ENCODE measurements at places on chromosomes 1 and 21.

- peak; percentile 33 for DNase-seq
Measured at GRCh38 chr1:203320591-203321272, 15.4 kb downstream of the BTG2 start.

DNA sequence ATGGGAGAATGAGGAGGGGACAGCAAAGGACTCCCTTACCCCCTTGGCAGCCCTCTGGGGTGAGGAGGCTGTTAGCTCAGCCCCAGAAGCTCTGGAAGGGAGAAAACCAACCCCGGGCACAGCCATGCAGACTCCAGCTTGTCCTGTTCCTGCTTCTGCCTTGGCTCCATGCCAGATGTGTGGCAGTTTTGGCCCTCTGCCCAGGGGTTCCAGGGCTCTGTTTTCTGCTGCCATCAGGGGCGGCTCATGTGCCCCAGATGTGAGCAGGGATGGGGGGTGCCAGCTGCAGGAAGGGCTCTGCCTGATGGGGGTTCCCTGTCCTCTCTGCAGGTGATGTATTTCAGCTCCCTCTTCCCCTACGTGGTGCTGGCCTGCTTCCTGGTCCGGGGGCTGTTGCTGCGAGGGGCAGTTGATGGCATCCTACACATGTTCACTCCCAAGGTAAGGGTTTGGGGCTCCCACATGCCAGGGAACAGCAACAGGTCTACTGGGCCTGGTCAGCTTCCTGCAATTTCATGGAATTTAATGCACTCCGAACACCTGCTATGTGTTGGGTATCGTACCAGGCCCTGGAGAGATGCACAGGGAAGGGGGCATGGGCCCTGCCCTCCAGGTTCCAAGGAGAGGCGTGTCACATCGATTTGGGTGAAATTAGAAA is 26.1 kb downstream of the SLC6A17 start:
- DNase-seq: no peak

GRCh38 chr1:109617291-109617801 is 2.1 kb downstream of the GNAT2 start:
- DNase-seq: peak; percentile 89

- peak; percentile 58 for DNase-seq
Measured at GRCh38 chr1:31529999-31530684, 46.2 kb upstream of the TINAGL1 start.

GRCh38 chr1:241808265-241808664 is 39.7 kb upstream of the EXO1 start:
- DNase-seq: no peak

DNA sequence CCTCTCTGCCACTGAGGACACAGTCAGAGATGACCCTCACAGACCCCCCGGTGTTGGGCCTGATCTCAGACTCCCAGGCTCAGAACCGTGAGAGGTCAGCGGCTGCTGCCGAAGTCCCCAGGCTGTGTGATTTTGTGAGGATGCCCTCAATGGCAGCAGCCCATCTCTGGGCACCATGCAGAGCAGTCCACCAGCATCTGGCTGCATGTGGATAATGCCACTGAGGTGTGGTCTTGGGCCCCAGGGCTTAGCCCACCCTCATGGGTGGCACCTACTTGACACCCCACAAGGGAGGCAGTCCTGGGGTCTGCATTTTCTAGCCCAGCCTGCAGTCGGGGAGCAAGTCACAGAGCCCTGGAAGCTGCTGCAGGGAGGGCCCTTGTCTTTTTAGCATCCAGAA is 5.5 kb upstream of the ACTRT2 start:
- no peak for DNase-seq

DNA sequence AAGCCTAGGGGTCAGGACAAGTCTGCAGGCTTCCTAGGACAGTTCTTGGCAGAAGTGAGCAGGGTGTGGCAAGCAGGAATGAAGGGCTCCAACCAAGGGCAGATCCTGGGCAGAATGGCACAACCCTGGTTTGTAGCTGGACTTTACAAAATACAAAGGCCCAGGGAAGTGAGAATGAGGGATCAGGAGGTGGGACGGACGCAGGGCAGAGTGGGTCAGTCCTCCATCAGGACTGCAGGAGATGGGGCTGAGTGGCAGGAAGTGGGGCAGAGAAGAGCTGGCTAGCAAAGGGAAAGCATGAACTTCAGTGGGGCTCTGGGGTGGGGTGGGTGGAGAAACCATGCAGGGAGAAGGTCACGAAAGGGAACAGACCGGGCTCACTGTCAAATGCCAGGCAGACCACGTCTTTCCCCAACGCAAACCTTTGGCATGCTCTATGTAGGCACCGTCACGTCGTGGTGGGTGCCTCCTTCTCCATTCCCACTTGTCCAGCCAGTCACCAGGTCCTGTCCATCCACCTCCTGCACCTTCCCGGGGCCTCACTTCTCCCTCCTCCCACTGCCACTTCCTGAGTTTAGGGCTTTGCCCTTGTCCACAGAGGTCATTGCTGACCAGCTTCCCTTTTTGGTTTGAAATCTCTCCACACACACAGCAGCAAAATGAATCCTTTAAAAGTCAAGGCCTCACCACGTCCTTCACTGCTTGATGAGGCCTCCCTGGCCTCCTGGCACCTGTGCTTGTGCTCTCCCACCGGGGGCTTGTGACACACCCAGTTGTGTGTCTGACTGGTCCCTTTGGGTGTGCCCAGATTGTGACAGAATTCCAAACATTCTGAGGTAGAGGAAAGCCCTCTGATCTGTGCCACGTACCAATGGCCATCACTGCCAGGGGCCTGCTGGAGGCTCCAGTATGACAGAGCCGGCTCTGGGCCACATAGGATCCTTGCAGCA is 8.7 kb upstream of the CLDN19 start:
- DNase-seq: no peak

DNA sequence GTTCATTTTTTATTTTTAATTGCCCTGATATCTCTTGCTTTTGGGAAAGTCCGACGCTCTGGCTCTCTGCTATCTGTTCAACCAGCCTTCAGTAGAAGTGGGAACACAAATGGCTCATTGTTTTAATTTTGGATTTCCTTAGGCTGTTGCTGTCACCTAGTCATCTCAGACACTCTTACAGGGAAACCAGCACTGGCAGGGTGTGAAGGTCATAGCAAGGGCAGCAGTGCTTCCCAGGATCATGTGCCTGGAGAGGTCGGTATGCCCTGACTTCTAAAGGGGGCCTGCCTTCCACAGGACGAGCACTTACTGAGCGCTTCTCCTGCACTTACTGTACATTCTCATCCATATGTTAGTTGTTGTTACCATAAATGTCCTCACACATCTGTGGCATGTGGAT is 224.2 kb downstream of the DISC1 start:
- DNase-seq: no peak

DNA sequence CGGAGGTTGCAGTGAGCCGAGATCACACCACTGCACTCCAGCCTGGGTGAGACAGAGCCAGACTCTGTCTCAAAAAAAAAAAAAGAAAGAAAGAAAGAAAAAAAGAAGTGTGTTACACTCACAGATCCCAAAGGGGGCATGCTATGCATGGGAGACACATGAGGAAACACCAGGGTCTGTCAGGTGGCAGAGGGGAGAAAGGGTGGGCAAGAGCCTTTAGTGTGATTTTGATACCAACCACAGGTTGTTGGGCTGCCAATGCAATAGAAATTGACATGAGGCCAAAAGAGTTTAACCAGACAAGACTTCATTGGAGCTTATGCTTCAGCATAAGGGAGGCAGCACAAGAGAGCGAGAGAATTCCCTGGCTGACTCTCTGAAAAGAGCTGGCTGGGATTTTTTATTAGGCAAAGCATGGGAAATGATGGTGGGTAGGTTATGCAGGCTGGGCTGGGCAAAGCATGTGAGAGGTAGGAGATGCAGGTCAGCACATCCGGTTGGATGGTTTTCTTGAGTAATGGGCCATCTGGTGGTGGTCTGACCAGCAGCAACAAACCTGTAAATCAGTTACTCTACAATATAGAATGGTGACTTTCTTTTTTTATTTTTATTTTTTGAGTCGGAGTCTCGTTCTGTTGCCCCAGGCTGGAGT is 11.7 kb upstream of the EXTL1 start:
- DNase-seq: no peak

GRCh38 chr1:88062650-88063153 is 621.4 kb upstream of the PKN2 start:
- no peak for DNase-seq

DNA sequence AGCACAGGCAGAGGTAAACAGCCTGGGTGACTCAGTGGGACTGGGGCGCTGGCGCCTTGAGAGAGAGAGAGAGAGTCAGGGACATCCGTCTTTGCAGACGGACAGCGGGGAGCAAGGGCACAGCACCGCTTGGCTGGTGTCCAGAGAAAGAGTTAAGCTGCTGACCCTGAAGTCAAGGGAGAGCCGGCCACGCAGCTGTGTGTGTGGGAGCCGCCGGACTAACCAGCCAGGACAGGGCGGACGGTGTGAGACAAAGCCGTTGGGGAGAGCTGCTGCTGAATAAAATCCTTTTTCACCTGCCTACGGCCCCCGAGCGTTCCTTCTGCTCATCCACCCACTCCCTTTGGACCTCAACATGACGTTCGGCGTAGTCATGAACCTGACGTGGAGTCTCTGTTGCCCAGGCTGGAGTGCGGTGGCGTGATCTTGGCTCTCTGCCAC is 14.5 kb downstream of the CFAP74 start:
- DNase-seq: no peak

DNA sequence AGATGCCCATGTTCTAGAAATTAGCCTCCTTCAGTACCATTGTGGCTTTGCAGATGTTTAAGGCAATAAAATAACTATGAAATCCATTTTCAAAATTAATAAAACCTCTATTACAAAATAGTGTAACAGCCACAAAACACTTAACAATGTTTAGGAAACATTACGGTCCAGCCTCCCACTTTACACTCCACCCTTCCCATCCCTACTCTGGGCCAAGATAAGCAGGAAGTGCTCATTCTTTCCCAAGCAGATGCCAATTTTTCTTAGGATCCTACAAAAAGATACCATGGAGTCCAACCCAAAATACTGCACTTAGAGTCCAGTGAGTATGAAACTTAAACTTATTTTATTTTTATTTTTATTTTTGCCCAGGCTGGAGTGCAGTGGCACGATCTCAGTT is 150.8 kb downstream of the NR5A2 start:
- DNase-seq: no peak

- peak; percentile 74 for DNase-seq
Measured at GRCh38 chr1:199463521-199464127, 563.9 kb upstream of the NR5A2 start.

GRCh38 chr1:38815903-38816627 is 43.5 kb downstream of the RRAGC start:
- no peak for DNase-seq

DNA sequence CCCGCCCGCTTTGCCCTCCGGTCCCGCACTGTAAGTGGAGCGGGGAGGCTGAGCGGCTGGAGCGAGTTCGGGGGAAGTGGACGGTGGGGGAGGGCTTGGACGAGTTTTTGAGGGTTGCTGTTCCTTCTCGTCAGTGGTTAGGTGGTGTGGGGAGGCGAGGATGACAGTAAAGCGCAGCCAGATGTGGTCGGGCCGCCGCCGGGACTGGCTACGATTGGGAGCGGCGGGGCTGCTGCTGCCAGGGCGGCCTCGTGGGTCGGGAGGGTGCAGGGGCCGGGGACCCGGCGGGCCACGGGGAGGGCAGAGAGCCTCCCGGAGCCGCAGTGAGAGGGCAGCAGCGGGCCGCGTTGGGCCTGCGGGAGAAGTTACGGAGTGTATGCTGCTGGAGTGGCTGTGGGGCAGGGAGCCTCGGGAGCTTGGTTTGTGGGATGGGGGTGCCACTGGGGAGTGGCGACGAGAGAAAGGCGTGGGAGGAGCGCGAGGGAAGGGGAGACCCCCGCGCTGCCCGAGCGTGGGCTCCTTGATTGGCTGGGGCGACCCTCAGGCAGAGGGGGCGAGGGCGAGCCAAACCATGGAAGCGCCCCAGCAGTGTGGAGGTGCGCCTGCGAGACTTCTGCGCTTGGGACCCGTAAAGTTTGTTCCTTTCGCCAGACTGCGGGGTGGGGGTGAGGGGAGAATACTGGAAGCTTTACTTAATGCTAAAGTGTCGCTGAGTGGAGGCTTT is 2.1 kb downstream of the ADGRL2 start:
- DNase-seq: peak; percentile 51

DNA sequence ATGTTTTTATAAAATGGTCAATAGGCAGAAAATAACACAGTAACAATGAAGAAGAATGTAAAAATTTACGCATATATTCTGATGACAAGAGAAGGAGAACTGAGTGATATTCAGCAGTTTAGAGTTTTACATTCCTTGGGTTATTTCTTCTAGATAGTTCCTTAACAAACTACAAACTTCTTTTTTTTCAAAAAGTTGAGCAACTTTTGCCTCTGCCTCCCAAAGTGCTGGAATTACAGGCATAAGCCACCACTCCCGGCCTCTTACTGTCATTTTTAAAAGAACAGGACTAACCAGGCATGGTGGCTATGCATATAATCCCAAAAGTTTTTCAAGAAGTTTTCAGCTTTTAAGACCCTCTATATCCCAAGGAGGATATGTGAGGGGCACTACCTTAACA is 32.9 kb downstream of the ARNT start:
- no peak for DNase-seq

DNA sequence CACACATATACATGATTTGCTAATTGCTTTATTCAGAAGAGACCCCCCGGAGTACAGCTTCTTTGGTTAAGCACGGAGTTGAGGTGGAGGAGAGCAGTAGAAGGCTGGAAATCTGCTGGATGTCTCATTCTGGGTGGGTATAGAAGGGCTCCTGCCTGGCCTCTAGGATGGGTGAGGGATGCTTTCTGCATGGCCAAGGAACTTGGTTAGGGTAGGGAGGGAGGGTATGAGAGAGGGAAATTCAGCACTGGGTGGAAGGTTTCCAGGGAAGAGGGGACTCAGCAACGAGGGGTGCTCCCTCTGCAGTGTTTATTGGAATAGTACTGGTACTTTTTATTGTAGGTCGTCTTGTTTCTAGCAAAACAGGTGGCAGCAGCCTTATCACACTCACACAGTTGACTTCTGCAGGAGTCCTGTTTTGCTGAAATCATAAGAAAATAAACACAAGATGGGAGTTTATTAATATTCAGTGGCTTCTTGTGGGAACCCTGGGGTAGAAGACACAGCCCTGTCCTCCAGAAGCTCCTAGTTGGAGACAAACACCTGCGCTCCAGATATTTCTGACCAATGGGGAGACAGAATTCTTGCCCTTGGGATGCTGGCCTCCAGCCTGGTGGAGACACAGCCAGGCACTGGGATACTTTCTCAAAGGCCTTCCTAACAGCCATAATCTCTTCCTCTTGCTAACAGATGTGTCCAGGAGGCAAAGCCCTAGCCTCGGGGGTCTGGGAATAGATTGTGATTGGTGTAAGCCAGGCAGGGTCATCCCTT is 3.8 kb downstream of the PLA2G2A start:
- DNase-seq: no peak

DNA sequence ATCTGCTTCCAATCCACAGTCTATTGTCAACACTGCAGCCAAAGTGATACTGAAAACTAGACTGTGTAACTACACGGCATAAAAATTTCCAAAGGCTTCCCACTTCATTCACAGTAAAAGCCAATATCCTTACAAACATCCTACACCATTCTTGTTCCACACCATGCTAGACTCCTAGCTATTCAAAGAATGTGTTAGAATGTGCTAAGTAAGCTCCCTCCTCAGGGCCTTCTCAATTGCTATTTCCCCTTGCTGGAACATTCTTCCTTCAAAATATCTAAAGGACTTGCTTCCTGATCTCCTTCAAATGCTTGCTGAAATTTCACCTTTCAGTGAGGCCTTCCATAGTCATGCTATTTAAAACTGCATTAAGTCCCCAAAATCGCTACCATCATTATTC is 228.1 kb downstream of the AKT3 start:
- peak; percentile 16 for DNase-seq

GRCh38 chr1:241440904-241441303 is 78.7 kb downstream of the FH start:
- DNase-seq: peak; percentile 39
